ENCODE measurements at places on chromosomes 13 and 19.

GRCh38 chr19:6126335-6126974, 9.0 kb upstream of the ACSBG2 start:
- DNase-seq = no peak

- DNase-seq = no peak
Observed at GRCh38 chr13:79258489-79258888, 147.6 kb downstream of the RBM26 start.

DNA sequence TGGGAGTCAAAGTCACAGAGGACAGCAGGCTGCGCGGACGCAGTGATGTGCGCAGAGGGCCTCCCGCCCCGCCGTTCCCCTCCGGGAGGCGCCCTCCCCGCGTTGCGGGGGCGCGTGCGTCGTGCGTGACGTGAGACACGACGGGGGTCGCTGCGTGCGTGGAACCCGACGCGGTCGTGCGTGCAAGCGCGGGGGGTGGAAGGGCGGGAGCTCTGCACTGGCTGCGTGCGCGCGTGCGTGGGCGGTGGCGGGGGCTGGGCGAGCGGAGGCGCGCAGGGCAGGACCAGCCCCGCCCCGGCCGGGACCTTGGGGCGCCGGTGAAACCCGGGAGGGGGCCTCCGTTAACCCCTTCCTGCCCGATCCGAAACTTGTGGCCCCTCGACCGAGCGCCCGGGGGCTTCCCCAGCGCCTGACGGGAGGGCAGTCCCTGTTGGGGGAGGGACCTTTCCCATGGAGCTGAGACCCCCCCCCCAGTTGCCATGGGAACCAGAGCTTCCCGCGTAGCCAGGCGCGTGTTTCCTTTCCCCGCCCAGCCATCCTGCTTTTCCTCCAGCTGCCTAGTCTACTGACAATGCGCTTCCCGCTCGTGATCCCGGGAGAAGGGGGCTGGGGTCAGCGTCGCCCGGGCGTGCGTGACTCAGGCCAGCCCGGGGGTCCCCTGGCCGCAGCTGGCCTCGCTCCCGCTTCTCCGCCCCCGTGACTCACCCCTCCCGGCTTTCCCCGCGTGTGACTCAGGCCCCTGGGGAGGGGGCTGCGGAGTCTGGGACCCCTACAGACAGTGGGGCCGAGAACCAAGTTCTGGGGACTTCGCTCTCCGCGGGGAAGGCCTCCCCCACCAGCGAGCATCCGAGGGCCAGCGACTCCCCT, 7.3 kb upstream of the HOOK2 start:
- peak; percentile 95 for DNase-seq

DNA sequence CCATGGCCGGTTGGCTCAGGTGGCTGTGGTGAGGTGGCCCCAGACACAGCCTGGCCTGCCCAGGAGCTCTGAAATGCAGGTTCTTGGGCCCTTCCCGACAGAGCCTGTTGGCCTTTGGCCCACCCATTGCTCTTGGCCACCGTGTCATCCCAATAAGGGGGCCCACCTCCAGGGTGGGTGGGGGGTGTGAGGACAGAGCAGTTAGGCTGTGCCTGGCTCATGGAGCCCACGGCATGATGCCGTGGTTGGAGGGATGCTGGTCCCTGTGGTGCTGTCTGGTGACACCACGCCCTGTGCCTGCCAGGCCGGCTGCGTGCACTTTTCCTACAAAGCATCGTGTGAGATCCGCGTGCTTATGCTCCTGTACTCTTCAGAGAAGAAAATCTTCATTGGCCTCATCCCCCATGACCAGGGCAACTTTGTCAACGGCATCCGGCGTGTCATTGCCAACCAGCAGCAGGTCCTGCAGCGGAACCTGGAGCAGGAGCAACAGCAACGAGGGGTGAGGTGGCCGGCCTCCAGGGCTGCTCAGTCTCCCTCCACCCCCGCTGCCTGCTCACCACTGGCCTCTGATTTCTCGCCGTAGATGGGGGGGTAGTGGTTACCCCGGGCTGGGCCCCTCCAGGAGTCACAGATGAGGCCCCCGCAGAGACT, 7.6 kb downstream of the PNKP start:
- no peak for DNase-seq

DNA sequence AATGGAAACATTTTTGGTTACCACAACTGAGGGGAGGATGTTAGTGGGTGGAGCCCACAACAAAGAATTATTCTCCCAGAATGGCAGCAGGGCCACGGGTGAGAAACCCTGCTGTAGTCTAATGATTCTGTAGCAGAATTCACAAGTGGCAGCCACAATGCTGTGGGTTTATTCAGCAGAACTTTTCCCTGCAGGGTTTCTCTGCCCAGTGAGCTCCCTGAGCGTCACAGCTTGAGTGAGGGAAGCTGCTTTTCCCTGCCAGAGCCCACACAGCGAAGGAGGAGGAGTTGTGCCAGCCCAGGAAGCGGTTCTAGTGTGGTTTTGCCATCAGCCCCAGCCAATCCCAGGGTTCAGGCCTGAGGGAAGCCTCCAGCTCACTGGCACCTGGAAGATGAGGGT, 4.4 kb downstream of the ATP12A start:
- DNase-seq = no peak
